ENCODE measurements at places on chromosomes 12 and 14.

- no peak for DNase-seq
Measured at GRCh38 chr14:99649219-99649618, 4.3 kb downstream of the HHIPL1 start.

DNA sequence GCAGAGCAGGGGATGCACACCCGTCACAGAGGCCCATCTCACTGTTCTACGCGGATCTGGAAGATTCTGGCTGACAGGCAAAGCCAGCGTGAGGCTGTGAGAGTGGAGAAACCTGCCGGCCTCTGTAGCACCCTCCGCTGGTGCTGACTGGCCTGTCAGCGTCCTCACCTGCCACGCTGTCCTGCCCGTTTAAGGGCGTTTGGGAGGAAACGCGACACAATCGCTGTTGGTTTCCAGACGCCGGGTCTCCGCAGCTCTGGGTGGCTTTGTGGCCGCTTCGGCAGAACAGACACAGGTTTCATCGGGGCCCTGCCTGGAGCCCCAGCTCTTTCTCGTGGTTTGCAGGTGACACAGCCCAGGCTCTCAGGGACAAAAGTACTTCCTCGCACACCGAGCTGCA, 70.6 kb downstream of the NOC4L start:
- no peak for DNase-seq

GRCh38 chr12:121499929-121500793, 80.7 kb downstream of the KDM2B start:
- DNase-seq, result peak; percentile 86

DNA sequence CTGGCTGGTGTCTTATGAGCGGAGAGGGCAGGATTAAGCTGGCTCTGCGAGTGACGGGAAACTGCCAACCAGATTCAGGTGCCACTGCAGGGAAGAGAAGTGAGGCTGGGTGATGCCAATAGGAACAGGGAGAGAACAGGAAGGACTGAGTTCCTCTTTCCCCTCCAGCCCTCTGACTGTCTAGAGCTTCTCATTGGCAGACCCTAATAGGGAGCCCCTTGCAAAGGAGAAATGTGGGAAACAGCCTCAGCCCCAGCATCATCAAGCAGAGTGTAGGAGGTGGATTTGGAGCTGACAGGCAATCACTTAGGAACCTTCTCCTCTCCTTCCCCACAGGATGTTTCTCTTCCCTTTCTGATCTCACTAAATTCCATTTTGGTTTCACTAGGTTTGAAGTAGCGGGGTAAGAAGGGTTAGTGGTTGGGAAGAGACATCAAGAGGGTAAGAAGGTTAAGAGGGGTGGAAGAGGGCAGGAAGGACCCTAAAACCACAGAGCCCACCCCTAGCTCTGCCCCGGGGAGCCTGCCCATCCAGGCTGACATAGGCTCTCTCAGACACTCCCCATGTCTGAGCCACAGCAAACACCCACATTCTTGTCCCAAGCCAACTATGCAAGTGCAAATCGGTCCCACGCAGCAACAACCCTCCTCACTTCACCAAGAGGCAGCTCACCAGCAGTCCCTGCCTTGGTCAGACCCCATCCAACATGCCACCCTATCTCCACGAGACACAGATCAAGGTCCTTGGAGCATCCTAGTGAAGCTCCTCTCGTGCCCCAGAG, 111.1 kb downstream of the STAB2 start:
- DNase-seq, result no peak

- no peak for DNase-seq
Measured at GRCh38 chr14:75142494-75142893, 15.6 kb upstream of the NEK9 start.

DNA sequence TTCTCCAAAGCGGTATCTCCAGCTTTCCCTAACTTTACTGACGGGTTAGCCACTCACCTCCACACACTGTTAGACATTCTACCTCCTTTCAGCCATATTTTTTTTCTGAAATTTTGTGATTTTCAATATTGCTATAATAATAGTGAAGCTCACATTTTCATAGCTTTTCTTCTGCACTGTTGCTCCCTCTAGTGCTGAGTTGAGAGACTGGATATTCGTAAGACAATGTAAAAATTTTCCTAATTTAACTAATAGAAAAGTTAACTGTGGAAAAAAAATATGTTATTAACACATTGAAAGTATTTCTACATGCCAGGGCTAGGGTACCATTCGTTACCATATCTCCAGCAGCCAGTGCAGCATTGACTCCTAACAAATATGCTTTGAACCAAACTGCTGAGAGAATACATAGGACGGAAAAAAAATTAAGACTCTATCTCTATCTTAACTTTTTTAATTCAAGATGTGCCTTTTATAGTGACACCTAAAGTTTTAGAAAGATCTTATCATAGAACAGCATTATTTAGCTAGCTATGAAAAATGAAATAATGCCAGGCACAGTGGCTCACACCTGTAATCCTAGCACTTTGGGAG, 48.7 kb upstream of the ABCC9 start:
- DNase-seq, result no peak

DNA sequence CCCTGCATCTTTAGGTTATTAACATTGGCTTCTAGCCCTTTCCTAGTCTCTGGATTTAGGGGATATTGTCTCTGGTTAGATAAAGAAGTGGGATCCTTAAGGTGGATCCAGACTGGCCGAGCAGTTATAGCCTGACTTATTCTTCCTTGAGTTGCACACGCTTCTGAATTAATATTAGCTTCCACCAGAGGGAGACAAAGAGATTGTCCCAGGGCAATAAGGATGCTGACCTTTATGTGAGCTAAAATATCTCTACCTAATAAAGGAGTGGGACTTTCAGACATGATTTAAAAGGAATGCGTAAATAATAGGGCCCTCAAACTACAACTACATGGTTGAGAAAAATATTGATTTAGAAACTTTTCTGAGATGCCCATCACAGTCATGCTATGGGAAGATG, 139.7 kb downstream of the SLCO1B3 start:
- DNase-seq, result peak; percentile 20

DNA sequence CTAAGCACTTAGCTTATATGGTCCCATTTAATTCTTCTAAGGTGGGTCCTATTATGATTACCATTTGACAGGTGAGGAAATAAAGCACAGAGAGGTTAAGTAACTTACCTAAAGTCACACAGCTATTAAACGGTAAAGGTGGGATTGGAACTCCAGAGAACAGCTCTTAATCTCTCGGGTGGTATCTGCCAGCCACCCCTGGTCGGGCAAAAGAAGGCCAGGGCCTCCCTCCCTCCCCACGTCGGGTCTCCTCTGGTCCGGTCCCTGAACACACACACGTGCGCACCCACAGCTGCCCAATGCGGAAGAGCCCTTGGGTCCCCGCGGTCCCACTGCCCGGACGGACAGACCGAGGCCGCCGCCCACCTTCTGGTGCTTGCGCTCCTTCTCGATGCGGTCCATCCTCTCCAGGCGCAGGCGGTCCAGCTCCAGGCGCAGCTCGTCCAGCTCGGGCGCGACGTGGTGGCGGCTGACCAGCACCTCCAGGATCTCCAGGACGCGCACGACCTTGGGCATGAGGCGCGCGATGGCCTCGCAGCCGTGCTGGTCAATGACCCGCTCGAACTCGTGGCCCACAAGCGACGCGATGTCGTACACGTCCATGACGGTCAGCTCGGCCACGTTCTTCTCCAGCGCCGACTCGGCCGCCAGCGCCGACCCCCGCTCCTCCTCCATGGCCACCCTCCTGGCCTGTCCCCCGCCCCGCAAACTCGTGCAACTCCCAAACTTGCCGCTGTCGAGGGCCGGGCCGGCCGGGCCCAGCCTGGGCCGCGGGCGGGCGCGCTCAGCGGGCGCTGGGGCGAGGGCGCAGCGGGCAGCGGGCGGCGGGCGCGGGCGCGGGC, 490 bp downstream of the RILPL1 start:
- DNase-seq, result peak; percentile 55

DNA sequence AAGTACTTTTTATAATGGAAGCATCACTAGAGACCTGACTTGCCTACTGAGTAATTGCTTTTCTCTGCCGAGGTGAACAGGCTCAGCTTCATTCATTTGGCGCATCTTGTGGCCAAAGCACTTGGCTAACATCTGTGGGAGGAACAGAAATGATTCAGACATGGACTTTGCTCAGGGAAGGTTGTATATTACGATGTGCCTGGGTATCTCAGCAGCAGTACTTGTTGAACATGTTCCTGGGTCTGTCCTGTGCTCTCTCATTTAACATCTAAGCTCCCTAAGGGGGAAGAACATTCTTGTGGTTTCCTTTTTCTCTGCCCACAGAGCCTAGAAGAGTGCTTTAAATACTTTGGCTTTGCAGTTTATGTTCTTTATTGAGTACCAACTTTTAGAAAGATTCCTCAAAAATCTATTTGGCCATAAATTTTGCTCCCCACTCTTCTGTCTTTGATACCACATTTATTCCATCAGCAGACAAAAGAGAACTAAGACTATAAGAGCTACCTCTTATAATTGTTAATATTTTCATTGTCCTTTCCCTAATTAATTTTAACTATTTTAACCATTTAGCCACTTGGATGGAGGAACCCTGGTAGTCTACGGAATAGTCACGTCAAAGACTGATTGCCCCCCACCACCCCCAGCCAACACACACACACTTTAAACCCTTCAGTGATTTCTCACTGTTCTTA, 101.2 kb upstream of the EGLN3 start:
- no peak for DNase-seq

DNA sequence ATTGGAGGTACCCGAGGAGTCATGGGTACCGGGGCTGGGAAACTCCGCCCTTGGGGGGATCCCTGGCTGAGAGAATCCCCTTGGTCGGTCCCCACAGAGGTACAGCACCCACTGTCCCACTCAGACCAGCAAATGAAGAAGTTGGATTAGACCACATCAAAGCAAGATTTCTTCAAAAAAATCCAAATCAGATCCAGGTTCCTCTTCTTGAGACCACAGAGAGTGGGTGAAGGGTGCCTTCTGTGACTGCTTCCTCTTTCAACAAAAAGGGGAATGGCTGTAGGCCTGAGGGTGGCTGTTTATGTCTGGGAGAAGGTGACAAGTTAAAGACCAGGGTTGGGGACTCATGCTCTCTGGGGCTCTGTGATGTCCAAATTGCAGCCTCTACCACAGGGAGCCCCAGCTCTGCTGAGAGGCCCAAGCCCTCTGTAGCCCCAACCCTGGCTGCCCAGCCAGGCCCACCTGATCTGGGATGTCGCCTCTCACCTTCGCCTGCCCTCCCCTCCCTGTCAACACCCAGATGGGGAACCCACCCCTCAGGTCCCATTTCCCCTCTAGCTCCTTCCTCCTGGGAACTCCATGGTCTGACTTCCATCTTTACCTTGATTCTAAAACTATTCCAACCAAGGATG, 50.9 kb downstream of the ZFP36L1 start:
- no peak for DNase-seq

DNA sequence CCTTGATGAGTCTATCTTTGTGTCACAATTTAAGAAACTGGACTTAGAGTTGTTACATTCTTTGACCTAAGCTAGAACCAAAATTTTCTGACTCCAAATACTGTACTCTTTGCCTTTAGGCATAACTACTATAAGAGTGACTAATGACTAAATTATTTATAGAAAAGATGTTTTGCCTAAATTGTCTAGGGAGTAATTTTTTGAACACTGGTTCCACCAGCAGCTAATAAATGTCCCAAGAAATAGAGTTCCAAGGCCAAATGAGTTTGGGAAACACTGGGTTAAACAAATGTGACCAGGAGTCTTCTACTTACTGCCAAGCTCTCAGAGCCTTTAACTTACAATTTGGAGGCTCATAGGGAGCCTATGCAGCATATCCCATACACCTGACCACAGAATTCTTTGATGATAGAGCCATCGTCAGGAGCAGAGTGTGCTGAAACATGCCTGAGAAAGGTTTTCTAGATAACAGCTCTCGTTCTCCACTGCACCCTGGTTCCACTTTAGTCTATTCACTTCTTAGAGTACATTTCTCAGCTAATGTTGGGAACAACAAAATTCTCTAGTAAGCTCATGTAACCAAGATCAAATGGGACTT, 215.9 kb upstream of the HMGA2 start:
- DNase-seq, result no peak

DNA sequence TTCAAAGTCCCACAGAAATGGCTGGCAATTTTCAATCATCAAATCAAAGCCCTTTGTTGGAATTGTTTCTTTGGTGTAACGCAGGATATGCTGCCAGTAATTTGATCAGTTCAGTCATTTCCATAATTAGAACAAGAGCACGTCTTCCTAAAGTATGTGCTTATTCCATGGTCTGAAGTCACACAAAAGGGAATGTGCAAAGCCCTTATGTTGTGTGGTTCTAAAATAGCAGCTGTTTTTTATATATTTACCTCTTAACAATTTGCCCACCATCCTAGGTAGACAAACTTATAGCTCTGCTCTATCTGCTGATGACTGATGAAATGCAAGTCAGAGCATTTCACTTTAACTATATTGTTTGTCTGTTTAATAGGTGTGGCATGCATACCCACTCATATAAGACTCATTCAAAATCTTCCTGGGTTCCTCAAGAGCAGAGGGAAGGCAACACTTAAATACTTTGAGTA, 176.1 kb upstream of the SLC38A2 start:
- DNase-seq, result no peak

- DNase-seq, result no peak
Measured at GRCh38 chr12:75994069-75994740, 37.4 kb downstream of the PHLDA1 start.

DNA sequence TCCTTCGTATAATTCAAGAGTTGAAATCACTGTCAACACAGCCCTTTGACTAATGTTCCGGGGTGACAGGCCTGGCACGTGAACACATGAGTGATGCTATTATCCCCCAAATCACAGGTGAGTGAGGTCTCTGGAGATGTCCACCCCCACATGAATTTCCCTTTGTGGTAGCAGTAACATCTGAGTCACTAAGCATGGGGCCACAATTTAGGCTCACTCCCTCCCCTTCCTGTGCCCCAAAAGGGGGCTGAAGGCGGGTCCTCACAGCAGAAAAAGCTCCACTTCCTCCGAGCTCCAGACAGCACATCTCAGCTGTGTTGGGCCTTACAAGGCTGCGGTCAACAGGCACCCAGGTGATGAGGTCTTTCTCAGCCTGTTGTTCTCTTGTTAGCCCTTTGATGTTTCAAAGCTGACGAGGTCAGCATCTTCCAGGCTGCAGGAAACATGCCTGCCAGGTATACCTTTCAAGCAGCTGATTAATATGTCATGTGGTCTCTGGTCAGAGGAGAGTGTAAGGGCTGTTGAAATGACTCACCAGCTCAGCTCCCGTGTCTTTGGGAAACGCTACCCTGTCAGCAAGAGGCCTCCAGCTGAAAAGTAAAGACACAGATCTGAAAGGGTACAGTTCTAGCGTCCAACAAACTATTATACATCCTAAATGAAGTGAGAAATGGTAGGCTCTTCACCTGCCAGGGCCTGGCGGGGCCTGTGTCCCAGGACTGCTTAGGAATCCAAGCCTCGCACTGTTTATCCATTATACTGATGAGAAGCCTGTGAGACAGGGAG, 107.3 kb downstream of the ZFP36L1 start:
- DNase-seq, result no peak

DNA sequence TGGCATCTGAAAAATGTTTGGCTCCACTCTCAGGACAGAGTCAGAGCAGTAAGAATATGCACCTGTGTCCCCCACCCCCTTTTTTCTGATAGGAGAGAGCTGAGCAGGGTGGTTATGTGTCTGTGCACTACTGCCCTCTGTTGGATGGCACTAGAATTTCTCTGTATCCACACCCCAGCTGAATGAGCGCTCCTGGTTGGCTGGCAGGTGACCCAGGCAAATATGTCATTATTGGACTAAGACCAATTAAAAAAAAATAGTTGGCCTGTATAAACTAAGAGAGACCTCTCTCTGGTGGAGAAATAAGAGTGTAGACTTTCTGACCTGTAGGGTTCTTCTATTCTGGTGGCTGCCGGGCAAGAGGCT, 107.0 kb downstream of the PTCSC3 start:
- peak; percentile 73 for DNase-seq

- no peak for DNase-seq
Measured at GRCh38 chr14:75661499-75661814, 411 bp downstream of the TTLL5 start.

- DNase-seq, result no peak
Measured at GRCh38 chr14:34699873-34700621, 14.3 kb downstream of the CFL2 start.
